ENCODE measurements at places on chromosomes 6 and 20.
A peak's percentile ranks its signal among the peaks of the same experiment; 100 is the strongest.

DNA sequence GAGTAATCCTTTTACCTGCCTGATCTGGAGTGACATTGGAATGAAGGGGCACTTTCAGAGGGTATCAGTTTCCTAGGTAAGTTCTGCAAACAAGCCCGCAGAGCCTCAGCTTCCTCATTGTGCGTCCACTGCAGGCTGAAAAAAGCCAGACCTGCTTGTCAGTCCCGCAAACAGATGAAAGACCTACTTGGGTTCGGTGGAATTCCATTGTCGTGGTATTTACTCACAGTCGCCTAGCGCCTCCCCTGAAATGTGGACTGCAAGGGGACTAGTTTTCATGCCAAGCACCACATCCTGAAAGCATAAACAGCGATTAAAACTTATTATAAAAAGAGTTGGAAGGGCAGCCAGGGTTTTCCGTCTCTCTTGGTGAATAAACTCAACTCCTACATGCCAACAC is 121.5 kb downstream of the PAX1 start:
- DNase-seq: no peak

DNA sequence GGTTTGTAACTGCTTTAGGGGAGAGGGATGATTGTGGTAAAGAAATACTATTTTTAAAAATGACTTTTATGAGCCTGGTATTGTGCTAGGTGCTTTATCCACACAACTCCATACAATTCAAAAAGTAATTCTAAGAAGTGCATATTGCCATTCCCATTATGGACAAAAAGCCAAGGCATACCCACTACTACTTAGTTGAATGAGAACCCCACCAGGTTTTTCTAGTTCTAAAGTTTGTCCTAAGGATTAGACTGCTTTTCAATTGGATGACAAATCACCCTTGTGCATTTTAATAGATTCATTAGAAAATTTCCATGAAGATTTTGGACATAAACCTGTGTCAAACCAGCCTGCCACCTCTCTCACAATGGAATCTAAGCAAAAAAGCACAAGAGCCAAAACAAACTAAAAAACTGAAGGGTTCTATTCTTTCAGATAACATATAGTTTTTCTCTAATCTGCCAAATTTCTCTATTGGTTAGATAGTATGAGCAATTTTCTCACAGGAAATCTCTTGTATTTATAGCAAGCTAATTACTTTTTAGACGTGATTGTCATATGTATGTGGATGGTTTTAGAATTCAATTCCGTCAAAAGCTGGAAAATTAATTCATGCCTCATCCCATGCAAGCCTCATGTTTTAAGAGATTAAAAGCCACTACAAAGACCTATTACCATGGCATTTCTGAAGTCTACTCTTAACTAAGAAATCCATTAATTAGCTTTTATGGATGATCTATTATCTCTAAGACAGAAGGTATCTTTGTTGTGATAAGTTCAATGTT is 325.5 kb downstream of the RNGTT start:
- no peak for DNase-seq

DNA sequence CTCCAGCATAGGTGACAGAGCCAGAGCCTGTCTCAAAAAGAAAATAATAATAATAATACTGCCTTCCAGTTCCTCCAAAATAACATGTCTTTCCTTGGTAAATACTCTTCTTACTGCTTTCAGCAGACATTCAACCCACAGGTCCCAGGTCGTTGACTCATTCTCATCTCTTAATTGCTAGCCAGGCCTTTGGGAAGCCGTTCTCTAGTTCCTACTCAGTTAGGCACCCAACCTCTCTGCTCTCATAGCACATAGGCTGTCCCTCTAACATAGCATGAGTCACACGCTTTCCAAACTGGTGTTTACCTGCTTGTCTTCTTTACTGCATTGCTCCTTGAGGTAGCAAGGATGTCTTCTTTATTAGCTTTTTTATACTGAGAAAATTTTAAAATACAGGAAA is 98.8 kb downstream of the LAMA2 start:
- DNase-seq: no peak

- peak; percentile 71 for DNase-seq
Observed at GRCh38 chr20:63106108-63106764, 99.5 kb upstream of the BHLHE23 start.

DNA sequence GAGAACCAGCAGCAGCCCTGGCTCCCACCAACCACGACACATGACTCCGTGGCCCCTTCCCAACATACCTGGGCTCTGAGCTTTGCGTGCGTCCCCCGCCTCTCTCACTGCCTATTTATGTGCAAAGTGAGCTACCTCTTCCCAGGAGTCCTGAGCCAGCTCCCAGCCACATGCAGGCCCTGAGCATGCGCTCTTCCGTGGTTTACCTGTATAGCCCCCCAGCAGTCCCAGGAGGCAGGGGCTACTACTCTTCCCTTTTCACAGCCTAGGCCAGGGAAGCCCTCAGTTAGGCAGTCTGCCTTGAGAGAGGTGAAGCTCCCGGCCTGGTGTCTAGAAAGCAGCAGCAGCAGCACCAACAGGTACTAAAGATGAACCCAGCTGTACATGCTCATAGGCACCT is 114.8 kb upstream of the CDYL start:
- no peak for DNase-seq

- peak; percentile 5 for DNase-seq
Observed at GRCh38 chr6:132598473-132598872, 8.9 kb upstream of the TAAR5 start.

DNA sequence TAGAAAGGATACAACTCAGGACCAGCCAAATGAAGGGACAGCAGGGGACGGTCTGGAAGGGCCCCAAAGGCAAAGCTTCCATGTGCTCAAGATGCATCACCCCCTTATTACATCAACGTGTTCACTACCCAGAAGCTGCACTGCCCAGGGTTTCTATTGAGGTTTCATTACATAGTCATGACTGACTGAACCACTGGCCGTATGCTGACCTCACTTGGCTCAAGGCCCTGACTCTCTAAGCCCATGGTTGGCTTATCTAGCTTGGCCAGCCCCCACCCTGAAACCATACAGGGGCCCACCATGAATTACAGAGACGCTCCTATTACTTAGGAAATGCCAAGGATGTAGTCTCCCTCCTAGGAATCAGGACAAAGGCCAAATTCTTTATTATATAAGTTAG is 179.4 kb downstream of the FOXC1 start:
- DNase-seq: no peak

GRCh38 chr6:163146036-163146435 is 268.5 kb upstream of the QKI start:
- DNase-seq: no peak

Measured in SHP77 treated with DMSO at 0.1 percent for 48 hours (cell line).